ENCODE measurements at places on chromosomes 4 and X. TPM values are rescaled to one million over a fixed set of nuclear protein-coding genes. Genes with fewer than 3 reads are reported as not detected.

DRP2 gene
- total RNA-seq, result 0.49 TPM

MID1 gene
- 35.5 TPM for total RNA-seq

GNRHR gene
- total RNA-seq, result not detected

PAGE5 gene
- total RNA-seq, result not detected

ADGRL3 gene
- total RNA-seq, result 13.3 TPM

DMP1 gene
- not detected for total RNA-seq

TRPC5OS gene
- total RNA-seq, result not detected

All from cardiac atrium fibroblast (primary cell).